ENCODE measurements at places on chromosomes 7 and 10.

DNA sequence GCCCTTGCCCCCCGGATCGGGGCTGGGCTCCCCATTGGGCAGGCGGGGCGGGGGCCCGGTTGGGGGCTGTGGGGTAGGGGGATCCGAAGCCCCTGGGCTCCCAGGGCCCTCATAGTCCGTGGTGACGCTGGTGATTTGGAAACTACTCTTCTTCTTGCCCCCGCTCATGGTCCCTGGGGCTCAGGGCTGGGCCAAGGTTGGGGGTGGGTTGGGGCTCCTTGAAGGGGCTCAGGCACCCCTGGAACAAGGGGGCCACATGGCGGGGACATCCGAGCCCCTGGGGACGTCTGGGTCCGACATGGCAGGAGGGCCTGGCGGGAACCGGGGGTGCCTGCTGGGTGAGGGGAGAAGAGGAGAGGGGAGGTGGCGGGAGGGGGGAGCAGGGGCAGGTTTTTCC is 1.1 kb downstream of the TSC22D4 start:
- no peak for DNase-seq

DNA sequence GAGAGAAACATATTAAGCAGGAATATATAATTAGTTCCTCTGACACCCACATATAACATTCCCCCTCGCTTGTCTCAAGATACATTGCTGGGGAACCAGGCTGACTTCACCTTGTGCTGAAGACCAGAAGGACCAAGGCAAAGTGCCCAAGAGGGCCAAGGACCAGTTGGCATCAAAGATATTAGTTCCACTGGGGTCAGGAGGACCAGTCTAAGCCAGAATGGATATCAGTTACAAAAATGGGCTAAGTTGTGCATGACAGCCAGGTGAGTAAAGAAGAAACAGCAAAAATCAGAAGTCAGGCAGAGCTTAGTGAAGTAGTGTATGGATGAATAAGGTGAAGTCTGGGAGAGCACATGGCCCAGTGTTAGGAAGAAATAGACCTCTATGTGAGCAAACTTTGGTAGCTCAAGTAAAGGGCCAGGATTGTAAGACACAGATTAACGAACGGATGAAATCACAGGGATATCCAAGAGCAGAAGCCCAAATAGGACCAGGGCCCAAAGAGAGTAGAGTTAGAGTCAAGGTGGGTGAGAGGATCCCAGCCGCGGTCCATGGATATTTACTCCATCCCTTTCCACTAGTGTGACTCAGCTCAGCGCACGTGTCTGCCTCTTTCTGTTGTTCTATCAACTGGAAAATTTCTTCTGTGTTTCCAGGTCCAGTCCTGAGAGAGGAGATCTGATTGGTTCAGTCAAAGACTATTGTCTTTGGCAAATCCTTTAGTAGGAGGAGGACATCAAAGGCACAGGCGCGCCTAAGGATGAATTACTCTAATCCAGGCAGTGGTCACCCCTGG is 5.0 kb downstream of the CALD1 start:
- no peak for DNase-seq

DNA sequence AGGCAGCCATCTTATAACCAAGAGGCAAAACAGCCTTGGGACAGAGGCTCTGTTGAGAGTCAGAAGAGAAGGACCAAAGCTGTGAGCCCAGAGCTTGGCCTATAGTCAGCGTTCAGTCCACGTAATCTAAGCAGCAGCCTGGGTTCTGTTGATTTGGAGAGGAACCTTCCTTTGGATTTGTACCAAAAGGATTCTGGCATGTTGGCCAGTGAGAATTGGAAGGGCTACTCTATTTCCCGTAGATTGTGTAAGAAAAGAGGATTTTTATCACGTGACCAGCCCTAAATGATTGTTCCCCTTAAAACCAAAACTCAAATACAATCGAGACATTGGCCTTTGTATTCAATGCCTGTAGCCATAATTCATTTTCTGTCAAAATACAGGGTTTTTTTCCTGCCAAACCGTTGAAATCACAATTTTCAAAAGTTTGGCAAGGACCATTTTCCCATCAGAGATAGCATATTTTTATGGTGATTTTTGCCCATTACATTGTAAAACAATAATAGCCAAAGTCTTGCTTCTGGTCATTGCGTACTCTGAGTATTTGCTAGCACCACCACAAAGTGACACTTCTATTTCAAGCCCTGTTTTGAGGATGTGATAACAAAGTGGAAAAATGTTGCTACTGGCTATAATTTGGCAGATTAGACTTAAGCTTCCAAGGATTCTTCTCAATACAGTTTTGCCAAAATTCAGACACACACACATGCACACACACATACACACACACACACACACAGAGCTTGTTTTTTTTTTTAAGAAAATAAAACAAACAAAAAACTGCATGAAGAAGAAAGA is 23.1 kb upstream of the BMPER start:
- DNase-seq: no peak

DNA sequence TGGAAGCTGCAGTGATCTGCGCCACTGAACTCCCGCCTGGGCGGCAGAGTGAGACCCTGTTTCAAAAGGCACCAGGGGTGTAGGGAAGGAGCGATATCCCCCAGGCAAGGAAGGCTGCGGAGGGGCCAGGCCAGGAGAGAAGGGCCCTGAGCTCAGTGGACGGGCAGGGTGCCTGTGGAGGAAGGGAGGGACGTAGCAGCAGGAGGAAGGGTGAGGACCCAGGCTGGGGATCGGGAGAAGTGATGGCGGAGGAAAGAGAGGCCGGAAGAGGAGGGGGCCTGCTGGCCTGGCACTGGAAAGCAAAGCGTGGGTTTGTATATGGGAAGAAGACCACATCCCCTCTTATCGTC is 45.6 kb downstream of the ALOX5 start:
- DNase-seq: no peak

- no peak for DNase-seq
These were observed 29.3 kb upstream of the ITGB8 start for GRCh38 chr7:20301311-20301939.

GRCh38 chr10:78408671-78409472 is 375.2 kb downstream of the RPS24 start:
- DNase-seq: no peak

DNA sequence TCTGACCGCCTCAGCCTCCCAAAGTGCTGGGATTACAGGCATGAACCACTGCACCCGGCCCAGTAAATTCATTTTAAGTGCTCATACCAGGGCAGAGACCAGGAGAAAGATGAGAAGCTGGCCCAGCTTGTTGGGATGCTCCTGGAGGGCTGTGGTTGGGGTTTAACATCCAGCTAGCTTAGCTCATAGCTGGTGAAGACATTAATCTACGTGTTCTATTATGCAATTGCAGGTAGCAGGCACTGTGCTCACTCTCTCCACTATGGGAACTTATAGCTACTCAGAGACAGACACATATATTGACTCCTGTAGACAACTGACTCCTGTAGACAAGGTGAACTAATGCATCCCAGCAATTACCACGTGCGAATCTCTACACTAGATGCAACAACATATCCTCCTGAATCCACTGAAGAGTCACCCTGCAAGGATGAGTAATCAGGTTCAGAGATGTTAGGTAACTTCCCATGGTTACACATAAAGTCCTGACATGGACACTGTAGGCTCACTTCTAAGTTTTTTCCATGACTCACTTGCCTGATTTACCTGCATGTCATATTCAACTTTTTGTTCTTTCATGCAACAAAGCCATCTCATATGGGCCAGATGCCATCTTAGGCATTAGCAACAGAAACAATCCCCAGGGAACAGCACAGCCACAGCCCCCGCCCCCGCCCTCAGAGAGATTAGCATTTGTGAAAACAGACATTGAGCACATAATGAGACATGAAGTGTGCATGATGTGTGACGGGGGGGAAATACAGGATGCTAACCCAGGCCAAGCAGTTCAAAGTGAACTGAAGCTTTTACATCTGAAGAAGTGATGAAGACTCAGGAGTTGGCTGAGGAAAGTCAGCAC is 37.2 kb downstream of the ERLIN1 start:
- no peak for DNase-seq

DNA sequence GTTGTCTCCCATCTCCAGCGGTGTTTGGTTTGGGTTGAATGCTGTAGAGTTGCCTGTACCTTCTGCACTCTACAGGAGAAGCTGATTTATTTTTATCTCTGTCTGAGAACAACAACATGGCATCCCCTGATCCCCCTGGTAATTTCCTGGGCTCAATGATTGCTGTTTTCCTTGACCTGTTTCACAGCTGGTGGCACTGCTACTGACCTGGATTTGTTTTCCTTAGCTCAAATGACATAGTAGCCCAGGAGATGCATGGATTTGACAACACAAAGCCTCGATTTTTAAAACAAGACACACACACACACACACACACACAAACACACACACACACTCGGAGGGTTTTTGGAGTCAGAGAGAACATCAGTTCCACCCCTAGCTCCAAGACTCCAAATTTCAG is 301.6 kb downstream of the NRG3 start:
- no peak for DNase-seq

- no peak for DNase-seq
These were observed 48.2 kb downstream of the ZNRF2 start for GRCh38 chr7:30332549-30332948.

DNA sequence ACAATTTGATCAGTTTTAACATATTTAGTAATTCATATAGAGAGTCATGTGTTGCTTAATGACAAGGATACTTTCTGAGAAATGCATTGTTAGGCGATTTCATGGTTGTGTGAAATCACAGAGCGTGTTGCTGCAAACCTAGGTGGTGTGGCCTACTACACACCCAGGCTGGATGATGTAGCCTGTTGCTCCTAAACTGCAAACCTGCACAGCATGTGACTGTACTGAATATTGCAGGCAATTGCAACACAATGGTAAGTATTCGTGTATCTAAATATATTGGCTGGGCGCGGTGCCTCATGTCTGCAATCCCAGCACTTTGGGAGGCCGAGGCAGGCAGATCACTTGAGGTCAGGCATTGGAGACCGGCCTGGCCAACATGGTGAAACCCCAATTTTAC is 73.7 kb upstream of the BAIAP2L1 start:
- DNase-seq: no peak

DNA sequence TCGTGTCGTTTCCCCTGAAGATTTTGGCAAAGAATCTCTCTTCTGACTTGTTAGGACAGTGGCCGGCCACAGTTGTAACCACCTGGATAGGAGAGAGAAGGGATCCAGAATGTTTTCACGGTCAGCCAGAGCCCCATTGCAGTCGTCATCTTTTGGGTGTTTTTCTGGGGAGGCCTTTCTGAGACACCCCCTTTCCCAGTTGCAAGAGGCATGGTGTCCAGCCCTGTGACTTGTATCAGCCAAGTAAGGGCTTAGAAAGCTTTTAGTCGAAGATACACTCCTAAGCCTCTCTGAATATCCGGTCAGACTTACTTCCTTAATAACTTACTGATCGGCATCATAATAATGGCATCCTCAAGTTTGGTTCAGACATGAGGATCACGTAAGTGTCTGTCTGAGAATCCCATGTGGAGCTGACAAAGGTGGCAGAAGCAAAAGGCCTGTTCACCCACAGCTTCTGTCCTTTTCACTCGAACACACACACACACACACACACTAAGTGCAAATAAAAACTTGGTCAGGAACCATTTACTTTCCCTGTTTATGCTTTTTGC is 435.7 kb upstream of the GALNT17 start:
- no peak for DNase-seq
